ENCODE measurements at places on chromosomes 7 and 10.

DNA sequence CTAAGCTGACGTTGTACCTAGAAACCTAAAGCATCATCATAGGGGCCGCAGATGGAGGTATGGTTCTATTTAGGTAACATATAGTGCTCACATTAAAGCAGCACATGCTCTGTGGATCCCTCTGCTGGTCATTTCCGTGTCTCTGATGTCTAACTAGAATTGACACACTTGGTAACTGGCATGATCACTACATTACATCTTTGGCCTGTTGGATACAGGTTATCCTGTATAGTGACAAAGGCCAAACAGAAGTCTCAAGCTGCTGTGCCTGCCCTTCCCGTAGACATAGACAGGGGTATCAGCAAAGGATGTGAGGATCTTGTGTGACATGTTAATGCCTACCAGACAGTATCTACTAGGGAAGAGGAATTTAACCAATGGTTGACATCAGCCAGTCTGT is 51.2 kb downstream of the KIF5B start:
- DNase-seq, result peak; percentile 7

GRCh38 chr7:135197343-135197742 is 14.0 kb downstream of the WDR91 start:
- DNase-seq, result no peak

DNA sequence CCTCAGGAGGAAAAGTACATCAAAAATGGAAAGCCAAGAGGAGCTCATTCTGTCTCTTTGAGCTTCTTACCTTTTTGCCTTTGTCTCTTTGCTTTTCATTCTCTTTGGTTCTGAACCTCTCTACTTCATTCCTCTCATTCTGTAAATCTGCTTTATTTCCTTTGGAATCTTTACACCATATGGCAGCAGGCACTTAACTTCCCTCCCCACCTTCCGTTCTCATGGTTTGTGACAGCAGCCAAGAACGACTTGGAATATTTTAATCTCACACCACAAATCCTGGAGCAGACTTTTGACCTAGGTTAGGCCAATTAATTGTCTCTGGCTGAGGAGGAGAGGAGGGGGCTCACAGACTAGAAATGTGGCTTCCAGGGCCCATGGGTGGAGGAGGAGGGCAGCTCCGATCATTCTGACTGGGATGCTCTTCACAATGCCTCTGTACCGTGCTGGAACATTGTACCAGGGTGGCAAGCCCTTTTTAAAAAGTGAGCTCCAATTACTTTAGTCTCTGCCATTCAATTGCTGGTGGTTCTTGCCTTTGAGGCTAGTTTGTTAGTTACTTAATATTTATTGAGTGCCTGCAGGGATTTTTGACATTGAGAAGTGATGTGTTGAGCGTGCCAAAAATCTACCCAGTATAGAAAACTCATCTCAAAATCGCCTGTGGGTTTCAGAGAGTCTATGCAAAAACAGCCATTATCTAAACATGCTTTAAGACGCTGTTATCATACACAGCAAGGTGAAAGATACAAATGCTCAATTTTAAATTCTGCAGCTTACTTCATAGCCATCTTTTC is 386.6 kb downstream of the DPP6 start:
- DNase-seq, result no peak

DNA sequence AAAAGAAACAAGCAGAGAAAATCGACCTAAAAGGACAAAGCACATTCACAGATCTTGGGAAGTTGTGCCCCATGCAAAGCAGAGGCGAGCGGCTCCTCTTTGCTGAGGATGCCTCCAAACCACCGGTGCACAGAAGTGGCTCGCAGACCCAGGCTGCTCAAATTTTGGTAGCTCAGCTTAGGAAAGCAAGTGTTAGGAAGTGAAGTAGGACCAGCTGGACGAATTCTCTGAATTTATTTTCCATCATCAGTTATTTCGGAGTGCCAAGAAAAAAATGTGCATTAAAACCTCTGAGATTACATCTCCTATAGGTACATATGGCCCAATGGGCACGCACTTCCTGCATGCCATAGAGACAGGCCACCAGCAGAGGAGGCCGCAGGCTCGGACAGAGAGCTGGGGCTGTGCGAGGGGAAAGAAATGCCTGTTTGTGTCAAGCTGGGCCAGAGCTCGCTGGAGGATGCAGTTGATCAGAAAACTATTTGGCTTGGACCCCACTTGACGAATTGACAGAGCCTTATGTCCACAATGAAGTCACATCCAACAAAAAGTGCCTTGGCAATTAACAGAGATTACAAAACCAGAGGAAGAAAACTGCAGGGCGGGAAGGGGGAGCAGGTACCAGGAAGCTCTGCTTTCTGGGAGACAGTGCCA is 122.3 kb upstream of the LYZL2 start:
- no peak for DNase-seq

GRCh38 chr7:96993094-96993865 is 12.1 kb upstream of the DLX6 start:
- DNase-seq, result no peak

GRCh38 chr10:61187601-61188000 is 243.6 kb upstream of the RHOBTB1 start:
- no peak for DNase-seq

DNA sequence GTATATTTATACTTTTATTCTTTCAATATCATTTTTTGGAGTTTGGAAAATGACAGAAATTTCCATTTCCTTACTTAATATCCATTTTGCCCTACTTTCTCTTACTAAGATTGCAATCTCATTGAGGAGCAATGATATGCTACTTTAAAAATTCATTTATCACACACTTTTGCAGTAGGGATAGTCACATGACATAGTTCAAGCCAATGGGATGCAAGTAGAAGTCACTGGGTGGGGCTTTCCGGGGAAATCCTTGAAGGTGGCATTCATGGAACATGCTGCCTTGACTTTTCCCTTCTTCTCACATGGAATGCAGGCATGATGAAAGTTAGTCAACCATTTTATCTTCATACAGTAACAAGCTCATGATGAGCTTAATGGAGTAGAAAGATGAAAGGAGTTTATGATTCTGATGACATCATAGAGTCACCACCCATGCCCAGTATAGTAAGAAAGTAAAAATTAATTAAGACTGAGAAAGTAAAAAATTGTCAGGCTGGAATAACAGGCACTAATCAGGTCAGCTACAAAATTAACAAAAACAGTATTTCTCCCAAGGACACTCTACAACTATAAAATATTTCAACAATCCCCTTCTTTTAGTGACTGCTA is 33.4 kb downstream of the IQUB start:
- no peak for DNase-seq

- DNase-seq, result no peak
These were observed 290.0 kb upstream of the SEMA3A start for GRCh38 chr7:84484502-84485079.

DNA sequence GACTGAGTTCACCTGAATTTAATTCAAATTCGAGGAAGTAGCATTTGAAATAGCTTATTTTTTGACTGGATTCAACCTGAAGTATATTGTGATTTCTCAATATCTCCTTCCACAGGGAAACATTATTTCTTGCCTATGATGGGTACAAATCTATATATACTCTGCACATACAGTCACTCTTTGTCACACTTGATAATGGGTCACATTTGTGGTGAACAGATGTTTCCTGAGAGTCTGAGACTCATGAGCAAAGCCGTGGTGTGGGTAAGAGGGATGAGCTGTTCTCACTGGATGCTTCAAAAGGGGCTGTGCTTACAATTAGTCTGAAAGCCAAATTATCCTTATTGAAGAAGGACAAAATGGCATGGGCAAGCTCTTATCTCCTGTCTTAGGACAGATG is 18.0 kb upstream of the TBXAS1 start:
- DNase-seq, result no peak

All from left renal cortex interstitium (tissue), 4 donors.